ENCODE measurements at places on chromosomes 5 and 9.

GRCh38 chr9:27165670-27166069 lies 56.6 kb downstream of the TEK start:
- DNase-seq = no peak

DNA sequence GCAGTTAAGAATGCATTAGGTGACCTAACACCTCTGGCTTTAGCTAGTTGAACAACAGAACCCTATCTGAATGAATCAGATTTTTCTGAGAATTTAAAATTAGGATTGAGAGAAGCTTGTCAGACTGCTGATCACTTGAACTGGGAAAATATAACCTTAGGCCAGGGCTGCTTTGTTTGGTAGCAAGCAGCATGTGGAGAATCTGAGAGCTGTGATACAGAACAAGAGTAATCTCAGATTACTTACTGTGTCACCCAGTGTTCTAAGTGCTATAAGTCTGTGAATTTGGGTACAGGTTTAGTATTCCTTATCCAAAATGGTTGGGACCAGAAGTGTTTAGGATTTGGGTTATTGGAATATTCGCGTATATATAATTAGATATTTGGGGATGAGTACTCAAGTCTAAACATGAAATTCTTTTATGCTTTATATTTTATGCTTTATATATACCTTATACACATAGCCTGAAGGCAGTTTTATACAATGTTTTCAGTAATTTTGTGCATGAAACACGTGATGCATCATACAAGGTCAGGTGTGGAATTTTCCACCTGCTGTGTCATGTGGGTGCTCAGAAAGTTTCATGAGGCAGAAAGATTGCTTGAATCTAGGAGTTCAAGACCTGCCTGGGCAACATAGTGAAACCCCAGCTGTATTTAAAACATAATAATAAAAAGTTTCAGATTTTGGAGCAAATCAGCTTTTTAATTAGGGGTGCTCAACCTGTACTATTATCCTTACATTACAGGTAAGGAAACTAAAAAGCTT lies 8.3 kb upstream of the CHD1 start:
- DNase-seq = no peak

GRCh38 chr5:134572811-134573210 lies 47.3 kb downstream of the JADE2 start:
- DNase-seq = no peak

GRCh38 chr9:126886034-126886822 lies 25.8 kb downstream of the ZBTB34 start:
- DNase-seq = no peak

DNA sequence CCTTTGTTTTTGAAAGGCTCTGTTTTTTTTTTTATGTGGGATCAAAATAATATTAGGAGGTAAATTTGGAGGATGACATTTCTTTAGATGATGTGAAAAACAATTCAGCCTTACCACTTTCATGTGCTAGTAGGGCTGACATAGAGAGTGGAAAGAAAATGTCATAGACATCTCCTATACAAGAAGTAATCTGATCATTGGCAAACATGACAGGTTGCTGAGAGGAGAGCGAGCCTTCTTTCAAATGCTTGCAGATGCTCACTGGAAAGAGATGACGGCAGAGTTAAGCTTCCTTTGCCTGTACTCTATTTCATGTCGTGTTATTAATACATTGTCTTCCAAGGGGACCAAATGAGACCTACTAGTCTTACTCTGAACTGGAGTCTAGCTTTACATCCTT lies 160.1 kb upstream of the DAP start:
- DNase-seq = no peak

- DNase-seq = peak; percentile 83
These were observed 4.7 kb upstream of the TNIP1 start for GRCh38 chr5:151085517-151086041.
